ENCODE measurements at places on chromosomes 2 and 18. TPM values are rescaled to one million over a fixed set of nuclear protein-coding genes. Genes with fewer than 3 reads are reported as not detected.

GPC1 gene
- 21.1 TPM for total RNA-seq

SNORC gene
- total RNA-seq: 0.80 TPM

CHRNA1 gene
- total RNA-seq: 94.9 TPM

CAPN13 gene
- not detected for total RNA-seq

TSPYL6 gene
- 0.04 TPM for total RNA-seq

SP140 gene
- 0.22 TPM for total RNA-seq

DNA sequence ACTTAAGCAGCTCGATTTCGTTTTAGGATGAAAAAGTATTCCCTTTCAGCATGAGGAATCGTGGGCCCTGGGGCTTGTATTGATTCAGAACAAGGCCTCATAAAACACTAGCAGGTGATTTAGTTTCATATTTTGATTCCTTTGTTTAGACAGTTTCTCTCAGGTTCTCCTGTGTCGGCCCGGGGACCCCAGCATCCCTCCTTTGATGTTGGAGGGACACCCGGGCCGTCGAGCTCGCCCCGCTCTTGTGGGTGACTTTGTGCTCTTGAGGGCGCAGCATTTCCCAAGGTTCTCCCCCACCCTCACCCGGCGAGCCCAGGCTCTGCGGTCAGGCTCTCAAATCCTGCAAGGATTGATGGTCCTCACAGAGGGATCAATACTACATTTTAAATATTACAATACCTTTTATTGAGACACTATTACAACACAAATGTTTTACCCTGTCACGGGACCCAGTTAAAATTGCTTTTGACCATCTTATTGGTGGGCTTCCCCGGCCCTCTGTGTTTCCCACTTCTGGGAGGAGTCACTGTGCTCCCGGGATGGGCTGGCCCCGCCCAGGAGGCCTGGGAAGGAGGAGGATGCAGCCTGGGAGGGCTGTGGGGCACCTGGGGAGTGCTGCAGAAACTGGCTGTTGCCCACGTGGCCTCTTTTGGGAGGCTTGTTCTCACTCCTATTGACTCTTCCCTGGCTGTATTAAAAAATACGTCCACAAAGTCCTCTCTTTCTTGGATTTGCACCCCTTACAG, 222.6 kb downstream of the INSIG2 start:
- peaks cover 19% of the 10 kb centered on the region for H3K4me1 ChIP-seq
- H3K4me3 ChIP-seq: peak overlapping the region; percentile 62
- H3K36me3 ChIP-seq: no peaks in the 10 kb centered on the region
- H3K27me3 ChIP-seq: peaks cover 11% of the 10 kb centered on the region
- peak overlapping the region; percentile 95 for H3K27ac ChIP-seq

DNA sequence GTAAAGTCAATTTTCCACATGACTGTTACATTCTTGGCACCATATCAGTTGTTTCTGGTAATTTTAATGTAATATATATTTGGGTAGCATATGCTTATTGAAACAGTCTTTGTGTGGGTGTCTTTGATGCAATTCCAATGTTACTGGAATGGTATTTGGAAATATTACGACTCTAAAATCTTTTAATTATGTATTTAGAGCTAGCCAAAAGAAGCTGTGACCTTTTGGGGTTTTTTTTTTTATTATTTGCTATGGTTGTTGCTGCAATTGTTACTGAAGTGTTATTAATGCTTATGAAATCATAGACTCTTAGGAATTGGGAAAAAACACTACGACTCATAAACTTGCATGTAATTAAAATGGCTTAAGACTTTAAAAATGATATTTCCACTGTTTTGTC, 95.9 kb downstream of the AOX1 start:
- no peaks in the 10 kb centered on the region for H3K27me3 ChIP-seq
- no peak overlapping the region for H3K27ac ChIP-seq
- peak; percentile 17 for DNase-seq
- no peaks in the 10 kb centered on the region for H3K36me3 ChIP-seq
- no peaks in the 10 kb centered on the region for H3K4me1 ChIP-seq

DNA sequence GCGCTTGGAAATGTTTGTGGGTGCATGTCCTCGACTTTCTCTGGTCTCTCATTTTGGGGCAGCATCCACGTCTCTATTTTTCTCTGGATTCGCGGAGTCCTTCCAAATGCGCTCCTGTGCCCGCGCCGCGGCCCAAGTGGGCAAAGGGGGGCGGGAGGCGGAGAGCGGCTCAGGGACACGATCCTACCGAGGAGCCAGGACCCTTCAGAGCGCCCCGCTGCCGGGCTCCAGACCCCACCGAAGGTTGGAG, 990 bp downstream of the EPAS1 start:
- peaks cover 32% of the 10 kb centered on the region for H3K4me1 ChIP-seq
- peaks cover 79% of the 10 kb centered on the region for H3K27me3 ChIP-seq
- peak; percentile 19 for DNase-seq
- H3K36me3 ChIP-seq: no peaks in the 10 kb centered on the region
- H3K4me3 ChIP-seq: peak overlapping the region; percentile 63
- H3K27ac ChIP-seq: peak overlapping the region; percentile 76

DNA sequence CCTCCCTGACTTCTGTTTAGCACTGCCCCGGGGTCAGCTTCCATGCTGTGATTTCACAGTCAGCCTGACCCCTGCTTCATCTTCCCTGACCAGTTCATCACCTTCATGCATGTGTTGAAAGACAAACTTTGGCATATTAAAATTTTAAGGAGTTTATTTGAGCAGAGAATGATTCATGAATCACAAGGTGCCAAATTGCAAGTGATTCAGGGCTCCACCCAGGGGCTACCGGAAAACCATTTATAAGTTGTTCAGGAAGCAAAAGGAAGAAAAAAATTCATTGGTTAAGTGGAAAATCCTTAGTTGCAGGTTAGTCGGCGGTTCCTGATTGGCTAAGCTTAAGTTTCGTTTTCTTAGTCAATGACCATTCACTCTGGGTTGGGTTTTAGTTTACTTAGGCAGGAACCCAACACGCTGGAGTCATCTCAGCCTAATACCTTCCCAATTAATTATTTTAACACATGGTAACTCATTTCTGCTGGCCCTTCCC, 10.6 kb downstream of the IL1F10 start:
- H3K27me3 ChIP-seq: no peaks in the 10 kb centered on the region
- no peaks in the 10 kb centered on the region for H3K36me3 ChIP-seq
- no peak overlapping the region for H3K27ac ChIP-seq
- peaks cover 21% of the 10 kb centered on the region for H3K4me1 ChIP-seq
- H3K4me3 ChIP-seq: no peak overlapping the region

DNA sequence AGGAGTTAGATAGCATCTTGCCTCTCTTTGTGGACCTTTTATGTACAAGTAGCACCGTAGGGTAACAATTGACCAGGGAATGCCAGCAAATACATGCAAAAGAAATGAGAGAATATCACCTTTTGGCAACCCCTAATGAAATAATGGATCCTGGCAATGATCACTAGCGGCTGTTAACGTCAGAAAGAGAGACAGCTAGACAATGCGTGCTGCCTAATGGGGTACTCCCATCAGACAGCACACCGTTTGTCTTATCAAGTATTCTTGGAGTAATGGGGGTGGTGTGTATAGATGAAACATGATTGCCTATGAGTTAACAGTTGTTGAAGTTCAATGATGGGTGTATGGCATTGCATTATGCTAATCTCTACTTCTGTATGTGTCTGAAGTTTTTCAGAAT, 1.6 kb downstream of the ELAC1 start:
- no peaks in the 10 kb centered on the region for H3K27me3 ChIP-seq
- H3K27ac ChIP-seq: no peak overlapping the region
- H3K4me1 ChIP-seq: no peaks in the 10 kb centered on the region
- peaks cover 3% of the 10 kb centered on the region for H3K36me3 ChIP-seq
- DNase-seq: no peak

GRCh38 chr2:215362562-215362904, 50.7 kb downstream of the ATIC start:
- H3K4me1 ChIP-seq: no peaks in the 10 kb centered on the region
- H3K36me3 ChIP-seq: peaks cover 37% of the 10 kb centered on the region
- no peaks in the 10 kb centered on the region for H3K27me3 ChIP-seq

DNA sequence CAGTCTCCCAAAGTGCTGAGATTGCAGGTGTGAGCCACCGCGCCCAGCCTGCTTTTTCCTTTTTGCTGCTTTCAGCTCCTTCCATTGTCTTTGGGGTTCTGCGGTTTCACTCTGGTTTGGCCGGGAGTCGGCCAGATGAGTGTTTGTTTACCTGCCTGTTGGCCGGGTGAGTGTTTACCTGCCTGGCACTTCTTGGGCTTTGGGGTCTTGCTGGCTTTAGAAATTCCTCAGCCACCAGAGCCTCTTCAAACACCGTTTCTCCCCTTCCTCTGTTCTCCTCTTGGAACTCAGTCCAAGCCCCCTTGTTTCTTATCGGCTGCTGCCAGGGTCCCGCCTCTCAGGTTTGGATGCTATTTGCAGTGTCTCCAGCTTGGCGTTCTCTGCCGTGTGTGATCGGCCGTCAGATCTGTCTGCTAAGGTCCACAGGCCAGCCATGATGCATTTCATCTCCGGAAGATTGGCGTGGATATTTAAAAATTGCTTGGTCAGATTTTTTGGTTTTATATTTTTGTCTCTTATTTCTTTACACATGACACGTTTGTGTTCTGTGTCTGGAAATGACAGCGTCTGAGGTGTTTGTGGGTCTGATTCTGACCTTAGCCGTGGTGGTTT, 14.2 kb upstream of the GAL3ST2 start:
- H3K4me3 ChIP-seq: no peak overlapping the region
- DNase-seq: no peak
- no peaks in the 10 kb centered on the region for H3K4me1 ChIP-seq
- H3K36me3 ChIP-seq: peaks cover 27% of the 10 kb centered on the region
- H3K27ac ChIP-seq: no peak overlapping the region

DNA sequence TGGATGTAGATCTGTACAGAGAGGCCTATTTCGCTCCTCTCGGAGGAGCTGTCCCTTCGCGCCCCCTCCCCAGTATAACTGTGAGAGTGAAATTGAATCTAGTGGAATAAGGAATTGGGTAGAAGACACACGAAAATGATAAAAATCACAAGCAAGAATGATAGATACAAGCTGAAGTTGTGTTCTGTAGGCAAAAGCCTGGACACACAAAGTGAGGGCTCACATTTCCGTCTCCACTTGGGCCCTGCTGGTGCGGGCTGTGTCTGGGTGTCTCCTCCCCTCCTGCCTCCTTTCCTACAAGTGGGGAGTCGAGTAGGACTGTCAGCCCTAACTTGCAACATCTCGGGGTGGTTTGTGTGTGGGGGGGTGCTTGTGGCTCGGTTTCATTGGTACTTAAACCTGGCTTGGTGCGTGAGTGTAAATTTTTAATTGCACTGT, 457 bp upstream of the SP9 start:
- H3K4me3 ChIP-seq: no peak overlapping the region
- H3K4me1 ChIP-seq: peaks cover 32% of the 10 kb centered on the region
- peaks cover 89% of the 10 kb centered on the region for H3K27me3 ChIP-seq
- no peaks in the 10 kb centered on the region for H3K36me3 ChIP-seq
- peak; percentile 14 for DNase-seq

GRCh38 chr2:127079358-127079920, 27.5 kb downstream of the BIN1 start:
- H3K27ac ChIP-seq: peak overlapping the region; percentile 65
- no peak overlapping the region for H3K4me3 ChIP-seq
- H3K27me3 ChIP-seq: no peaks in the 10 kb centered on the region
- H3K36me3 ChIP-seq: peaks cover 24% of the 10 kb centered on the region
- H3K4me1 ChIP-seq: peaks cover 97% of the 10 kb centered on the region

- no peak for DNase-seq
- no peak overlapping the region for H3K27ac ChIP-seq
- no peaks in the 10 kb centered on the region for H3K4me1 ChIP-seq
- no peak overlapping the region for H3K4me3 ChIP-seq
- H3K36me3 ChIP-seq: no peaks in the 10 kb centered on the region
Observed at GRCh38 chr2:210591663-210592062, 35.3 kb downstream of the CPS1 start.

GRCh38 chr18:25544546-25545287, 192.8 kb upstream of the ZNF521 start:
- no peaks in the 10 kb centered on the region for H3K36me3 ChIP-seq
- peaks cover 4% of the 10 kb centered on the region for H3K4me1 ChIP-seq
- no peak for DNase-seq
- no peak overlapping the region for H3K27ac ChIP-seq

GRCh38 chr2:69565431-69565839, 78.1 kb downstream of the AAK1 start:
- H3K36me3 ChIP-seq: no peaks in the 10 kb centered on the region
- peak; percentile 38 for DNase-seq
- H3K27me3 ChIP-seq: no peaks in the 10 kb centered on the region
- no peak overlapping the region for H3K4me3 ChIP-seq
- H3K27ac ChIP-seq: no peak overlapping the region

DNA sequence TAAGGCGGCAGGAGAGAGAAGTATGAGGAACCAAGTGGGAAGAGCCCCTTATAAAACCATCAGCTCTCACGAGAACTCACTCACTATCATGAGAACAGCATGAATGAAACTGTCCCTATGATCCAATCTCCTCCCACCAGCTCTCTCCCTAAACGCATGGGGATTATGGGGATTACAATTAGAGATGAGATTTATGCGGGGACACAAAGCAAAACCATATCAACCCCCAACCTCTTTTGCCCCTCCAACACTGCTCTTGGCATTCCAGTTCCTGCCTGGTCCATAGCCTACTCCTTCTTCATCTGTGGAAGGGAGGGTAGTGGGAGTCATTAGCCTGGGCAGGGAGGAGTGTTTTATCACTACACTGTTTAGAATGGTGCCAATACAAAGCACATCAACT, 1.4 kb upstream of the EHD3 start:
- no peaks in the 10 kb centered on the region for H3K36me3 ChIP-seq
- H3K4me3 ChIP-seq: no peak overlapping the region
- no peak for DNase-seq
- H3K27me3 ChIP-seq: peaks cover 6% of the 10 kb centered on the region

- H3K4me3 ChIP-seq: no peak overlapping the region
- H3K27me3 ChIP-seq: no peaks in the 10 kb centered on the region
- no peak for DNase-seq
- H3K36me3 ChIP-seq: no peaks in the 10 kb centered on the region
- no peak overlapping the region for H3K27ac ChIP-seq
Observed at GRCh38 chr2:19785867-19786266, 115.9 kb downstream of the TTC32 start.

GRCh38 chr18:58177896-58178470, 134.0 kb downstream of the NEDD4L start:
- H3K4me1 ChIP-seq: peaks cover 9% of the 10 kb centered on the region
- no peak overlapping the region for H3K27ac ChIP-seq
- no peak for DNase-seq
- no peaks in the 10 kb centered on the region for H3K36me3 ChIP-seq
- no peaks in the 10 kb centered on the region for H3K27me3 ChIP-seq

Measured in muscle of leg (tissue), 16 donors.